Caco-2 (cell line): ENCODE measurements at places on chromosomes 1 and 21. TPM values are rescaled to one million over a fixed set of nuclear protein-coding genes. Genes with fewer than 3 reads are reported as not detected.

The TCHH gene
- total RNA-seq, result 0.39 and 0.54 TPM in 2 replicates

The S1PR1 gene
- total RNA-seq, result not detected in 2 replicates

The FCER1G gene
- 1.5 and 2.6 TPM in 2 replicates for total RNA-seq

The EDN2 gene
- total RNA-seq, result not detected in 2 replicates

The CA6 gene
- total RNA-seq, result not detected in 2 replicates

The EDARADD gene
- total RNA-seq, result 14.4 and 15.6 TPM in 2 replicates

The WNT2B gene
- 0.46 and 0.70 TPM in 2 replicates for total RNA-seq

The CFAP141 gene
- total RNA-seq, result not detected in 2 replicates

The LCE2B gene
- total RNA-seq, result not detected in 2 replicates

The C1orf74 gene
- 4.5 TPM in 2 replicates for total RNA-seq

The SGIP1 gene
- not detected in 2 replicates for total RNA-seq

GRCh38 chr1:70168283-70168682 lies 37.1 kb downstream of the LRRC40 start:
- no peak for DNase-seq

GRCh38 chr1:230377324-230377723 lies 48.8 kb downstream of the PGBD5 start:
- DNase-seq, result no peak

DNA sequence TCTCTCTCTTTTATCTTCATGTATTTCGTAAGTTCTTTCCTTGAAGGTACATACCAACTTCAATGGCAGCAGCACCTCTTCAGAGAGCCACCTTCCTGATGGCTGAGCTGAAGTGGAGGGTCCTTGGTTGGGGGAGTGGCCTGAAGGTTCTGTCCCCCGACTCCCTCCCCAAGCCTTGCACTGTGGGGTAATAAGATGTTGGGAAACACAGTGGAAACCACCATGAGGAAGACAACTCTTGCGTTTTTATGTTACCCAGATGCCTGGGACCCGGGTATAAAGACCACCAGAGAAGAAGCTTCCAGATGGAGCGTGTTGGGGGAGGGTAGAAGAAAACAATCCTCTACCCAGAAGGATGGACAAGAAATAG lies 794 bp downstream of the KRTAP12-3 start:
- no peak for DNase-seq

DNA sequence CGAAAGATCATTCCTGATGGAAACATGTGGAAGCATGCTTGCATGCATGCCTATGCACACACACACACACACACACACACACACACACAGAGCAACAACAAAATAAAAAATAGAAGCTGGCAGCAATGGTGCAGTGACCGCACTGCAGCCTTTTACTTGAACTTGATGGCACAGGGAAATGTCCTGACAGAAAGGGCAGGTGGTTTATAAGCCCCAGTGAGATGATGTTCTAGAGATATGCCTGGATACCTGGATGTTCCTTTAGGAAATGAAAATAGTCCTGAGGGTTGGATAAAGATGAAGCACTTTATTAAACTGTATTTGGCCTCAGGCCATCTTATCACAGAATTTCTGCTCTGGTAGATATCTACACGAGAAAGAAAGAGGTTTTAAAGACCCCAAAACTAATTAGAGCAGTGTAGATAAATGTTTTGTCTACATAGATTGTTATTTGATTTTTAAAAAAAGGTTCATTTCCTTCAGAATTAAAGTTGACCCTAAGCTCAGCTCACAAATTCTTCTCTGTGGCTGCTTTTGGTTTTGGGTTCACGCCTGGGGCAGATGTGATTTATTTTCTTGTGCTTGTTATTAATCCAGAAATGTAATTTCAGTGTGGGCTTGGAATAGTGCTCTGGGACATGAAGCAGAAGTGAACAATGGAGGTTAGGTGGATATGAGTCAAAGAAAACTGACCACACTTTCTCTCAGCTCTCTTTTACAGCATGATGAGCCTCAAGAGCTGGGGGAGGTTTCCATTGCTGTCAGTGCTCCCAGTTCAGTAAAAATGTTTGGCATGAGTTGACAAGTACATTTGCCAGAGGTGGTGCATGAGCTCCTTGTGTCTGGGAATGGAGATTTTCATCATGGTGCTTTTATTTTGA lies 22.9 kb downstream of the ADAM30 start:
- DNase-seq, result no peak

GRCh38 chr1:160366731-160367515 lies at the start of gene NHLH1:
TSS of gene NHLH1 (plus strand) at chr1:160367071. CDS start at chr1:160370732, 3,661 bp downstream.
- DNase-seq, result no peak

- DNase-seq, result no peak
These were observed 65.7 kb downstream of the DHRS3 start for GRCh38 chr1:12552111-12552888.

GRCh38 chr21:30408782-30409494 lies 13.1 kb downstream of the KRTAP13-1 start:
- DNase-seq, result peak; percentile 74

DNA sequence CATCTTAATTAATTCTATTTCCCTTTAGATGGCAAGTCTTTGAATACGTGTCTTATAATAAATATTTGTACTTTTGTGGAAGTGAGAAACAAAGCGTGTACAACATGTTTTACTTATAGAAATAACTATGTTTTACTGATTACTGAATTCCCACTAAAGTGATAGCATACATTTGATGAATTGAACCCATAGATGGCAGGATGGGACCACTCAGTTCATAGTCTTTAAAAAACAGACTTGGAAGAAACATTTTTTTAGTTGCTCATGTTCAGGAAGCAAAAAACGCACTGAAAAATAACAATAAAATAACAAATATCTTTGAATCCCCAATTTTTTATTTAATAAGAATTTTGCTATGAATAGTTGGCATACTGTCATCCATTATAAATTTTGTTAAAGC lies 507.1 kb upstream of the ZRANB2 start:
- no peak for DNase-seq
